ENCODE measurements at places on chromosomes 2 and 18.
A peak's percentile ranks its signal among the peaks of the same experiment; 100 is the strongest.

- no peak for DNase-seq
Measured at GRCh38 chr2:46197672-46198071, 99.5 kb upstream of the EPAS1 start.

DNA sequence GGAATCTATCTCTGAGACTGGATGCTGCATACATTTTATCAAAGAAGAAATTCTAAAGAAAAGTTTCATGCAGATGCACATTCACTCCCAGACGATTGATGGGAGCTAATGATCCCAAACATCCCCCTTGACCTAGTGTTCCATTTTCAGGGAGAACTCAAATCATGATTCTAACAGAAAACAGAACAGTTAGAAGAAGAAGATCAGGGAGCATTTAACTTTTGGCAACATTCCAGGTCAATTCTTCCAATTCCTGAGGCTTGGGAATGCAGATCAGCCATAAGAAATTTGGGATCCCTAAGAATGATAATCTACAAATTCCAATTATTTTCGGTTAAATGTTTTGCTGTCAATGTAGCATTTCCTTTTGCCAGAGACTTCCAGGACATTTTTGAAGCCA lies 96.6 kb downstream of the CPO start:
- no peak for DNase-seq

- DNase-seq, result no peak
Measured at GRCh38 chr2:3637692-3638455, 20.1 kb upstream of the ALLC start.

- no peak for DNase-seq
Measured at GRCh38 chr2:188494906-188495305, 203.2 kb downstream of the GULP1 start.

DNA sequence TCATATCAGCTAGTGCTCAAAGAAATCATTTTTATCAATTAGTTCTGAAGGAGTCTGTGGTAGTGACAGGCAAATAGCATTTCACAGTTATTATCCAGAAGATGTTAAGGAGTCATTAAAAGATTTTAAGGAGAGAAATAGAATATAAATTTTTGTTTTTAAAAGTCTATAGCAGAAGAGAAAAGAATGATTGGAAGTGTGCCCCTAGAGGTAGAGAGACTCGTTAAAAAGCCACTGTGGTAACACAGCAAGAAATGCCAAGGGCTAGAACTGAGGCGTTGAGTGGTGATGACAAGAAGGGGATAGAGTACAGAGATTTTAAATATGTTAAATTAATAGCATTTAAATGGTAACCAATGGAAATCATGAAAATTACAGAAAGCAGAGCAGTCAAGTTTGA lies 78.3 kb downstream of the VWC2L start:
- DNase-seq, result no peak

DNA sequence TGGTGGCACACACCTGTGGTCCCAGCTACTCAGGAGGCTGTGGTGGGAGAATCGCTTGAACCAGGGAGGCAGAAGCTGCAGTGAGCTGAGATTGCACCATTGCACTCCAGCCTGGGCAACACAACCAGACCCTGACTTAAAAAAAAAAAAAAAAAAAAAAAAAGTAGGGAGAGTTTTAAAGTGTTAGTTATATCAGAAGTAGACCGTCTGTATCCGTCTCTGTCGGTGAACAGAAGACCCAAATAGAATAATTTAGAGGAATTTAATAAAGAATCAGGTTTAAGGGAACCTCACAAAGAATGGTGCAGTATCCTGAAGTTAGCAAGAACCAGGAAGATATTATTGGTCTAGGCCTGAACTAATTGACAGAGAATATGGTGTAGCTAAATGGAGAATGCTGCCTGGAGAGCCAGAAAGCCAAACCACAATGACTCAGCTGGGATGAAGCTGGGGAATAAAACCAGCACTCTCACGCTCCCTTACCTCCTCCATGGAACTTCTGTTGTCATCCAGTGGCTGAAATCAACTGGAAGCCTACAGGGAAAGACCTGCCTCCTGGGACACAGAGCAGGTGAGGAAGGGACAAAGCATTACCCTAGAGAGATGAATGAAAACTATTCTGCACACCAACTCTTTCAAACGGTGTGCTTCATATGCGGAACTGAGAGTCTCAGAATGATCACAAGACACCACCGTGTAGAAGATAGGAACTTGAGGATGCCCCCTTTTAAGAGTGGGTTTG lies 39.1 kb upstream of the PLEKHM3 start:
- DNase-seq, result no peak

DNA sequence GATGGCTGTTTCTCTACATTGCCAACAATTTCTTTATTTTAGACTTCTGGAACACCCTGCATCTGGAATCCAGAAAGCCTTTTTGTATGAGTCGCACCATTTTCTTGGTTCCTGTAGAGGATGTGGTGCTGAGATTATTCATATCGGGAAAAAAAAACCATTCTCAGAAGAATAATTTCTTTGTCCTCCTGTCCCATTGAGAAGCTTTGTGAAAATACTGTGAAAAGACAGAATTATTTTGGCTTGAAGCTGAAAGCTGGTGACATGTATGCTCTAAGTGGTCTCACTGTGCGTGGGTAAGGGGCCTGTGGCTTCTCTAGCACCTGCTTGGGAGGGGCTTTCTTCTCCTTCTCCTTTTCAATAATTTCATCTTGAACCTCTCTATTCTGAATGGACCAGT lies 138.4 kb downstream of the FAM210A start:
- DNase-seq, result no peak

- DNase-seq, result no peak
Measured at GRCh38 chr2:33620-34019, 12.7 kb downstream of the FAM110C start.

- peak; percentile 31 for DNase-seq
Measured at GRCh38 chr2:190849774-190850173, 30.8 kb upstream of the GLS start.

- no peak for DNase-seq
Measured at GRCh38 chr2:56537756-56538155, 354.0 kb downstream of the CCDC85A start.

Data from thoracic aorta (tissue), 2 donors.